ENCODE measurements at places on chromosomes 6 and 20.

DNA sequence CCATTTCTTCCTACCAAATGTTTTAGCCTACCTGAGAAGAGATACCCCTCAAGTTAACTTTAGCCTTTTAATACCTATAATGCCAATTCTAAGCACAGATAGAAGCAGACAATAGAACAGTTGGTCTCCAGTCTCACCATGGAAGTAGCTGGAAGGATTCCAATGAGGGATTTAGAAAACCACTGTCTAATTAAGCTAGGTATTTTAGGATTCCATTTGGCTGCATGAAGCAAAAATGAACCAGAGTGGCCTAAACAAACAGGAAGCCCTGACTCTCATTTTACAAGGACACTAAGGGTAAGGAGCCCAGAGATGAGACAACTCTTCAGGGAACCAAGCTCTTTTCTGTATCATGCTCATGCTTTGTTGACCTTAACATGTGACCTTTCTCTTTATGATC lies 199.2 kb downstream of the ALDH8A1 start:
- DNase-seq: no peak

DNA sequence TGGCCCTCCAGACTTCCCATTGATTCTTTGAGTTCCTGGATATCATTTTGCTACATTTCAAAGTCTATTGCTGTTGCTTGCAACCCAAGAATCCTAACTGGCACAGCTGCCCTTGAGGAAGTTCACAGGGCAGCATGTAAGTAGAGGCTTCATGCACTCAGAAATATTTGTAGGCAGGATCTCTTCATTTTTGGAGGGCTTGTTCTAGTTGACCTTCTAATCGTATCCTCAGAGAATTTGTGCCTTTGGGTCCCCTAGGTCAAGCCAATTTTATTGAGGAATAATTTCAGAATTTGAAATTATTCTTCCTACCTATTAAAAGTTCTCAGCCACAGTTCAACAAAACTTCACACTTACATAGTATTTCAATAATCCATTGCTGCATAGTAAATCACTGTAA lies 5.6 kb upstream of the NCOA3 start:
- no peak for DNase-seq

- no peak for DNase-seq
Observed at GRCh38 chr20:39136798-39137197, 174.7 kb downstream of the DHX35 start.

- DNase-seq: no peak
Observed at GRCh38 chr20:57600320-57601210, 19.7 kb downstream of the ZBP1 start.

- no peak for DNase-seq
Observed at GRCh38 chr20:7742479-7742878, 197.8 kb downstream of the HAO1 start.
